CD4-positive, alpha-beta T cell treated with Interferon alpha-2 for 1 hour (primary cell): ENCODE measurements at places on chromosomes 7 and 10.
A peak's percentile ranks its signal among the peaks of the same experiment; 100 is the strongest.

DNA sequence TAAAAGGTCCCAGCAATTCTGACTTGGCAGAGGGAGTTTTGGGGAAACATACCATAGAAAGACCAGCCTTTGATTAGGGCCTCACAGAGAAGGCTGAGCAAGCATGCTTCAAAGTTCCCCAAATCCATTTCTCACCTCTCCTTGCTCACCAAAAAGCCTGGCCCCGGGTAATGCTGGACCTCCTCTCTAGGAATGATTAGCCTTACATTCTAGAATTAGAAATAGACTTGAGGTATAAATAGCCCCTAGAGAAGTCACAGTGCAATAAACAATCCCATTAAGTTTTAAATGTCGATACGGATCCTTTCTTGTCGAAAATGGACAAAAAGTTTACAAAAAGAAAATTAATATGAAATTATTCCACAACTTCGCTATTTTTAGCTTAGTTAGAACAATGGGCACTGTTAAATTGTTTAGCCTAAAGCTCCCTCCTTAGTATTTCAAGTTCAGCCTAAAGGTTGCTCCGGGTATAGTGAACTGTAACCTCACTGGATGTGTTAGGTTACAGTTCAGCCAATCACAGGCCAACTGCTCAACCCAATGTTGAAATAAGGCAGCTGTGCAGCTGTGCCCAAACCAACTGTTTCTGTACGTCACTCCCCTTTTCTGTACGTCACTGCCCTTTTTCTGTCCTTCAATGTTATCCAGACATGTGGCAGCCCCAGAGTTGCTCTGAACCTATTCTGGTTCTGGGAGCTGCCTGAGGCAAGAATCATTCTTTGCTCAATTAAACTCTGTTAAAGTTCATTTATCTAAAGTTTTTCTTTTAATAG lies 7.9 kb upstream of the GSDME start:
- DNase-seq, result no peak

GRCh38 chr10:17599089-17599488 lies 18.1 kb downstream of the HACD1 start:
- peak; percentile 15 for DNase-seq

GRCh38 chr10:56622335-56622973 lies 261.4 kb upstream of the ZWINT start:
- no peak for DNase-seq

- no peak for DNase-seq
Observed at GRCh38 chr10:1400101-1401070, 336.9 kb downstream of the ADARB2 start.

- DNase-seq, result no peak
Observed at GRCh38 chr7:39504963-39505362, 61.2 kb upstream of the YAE1 start.

DNA sequence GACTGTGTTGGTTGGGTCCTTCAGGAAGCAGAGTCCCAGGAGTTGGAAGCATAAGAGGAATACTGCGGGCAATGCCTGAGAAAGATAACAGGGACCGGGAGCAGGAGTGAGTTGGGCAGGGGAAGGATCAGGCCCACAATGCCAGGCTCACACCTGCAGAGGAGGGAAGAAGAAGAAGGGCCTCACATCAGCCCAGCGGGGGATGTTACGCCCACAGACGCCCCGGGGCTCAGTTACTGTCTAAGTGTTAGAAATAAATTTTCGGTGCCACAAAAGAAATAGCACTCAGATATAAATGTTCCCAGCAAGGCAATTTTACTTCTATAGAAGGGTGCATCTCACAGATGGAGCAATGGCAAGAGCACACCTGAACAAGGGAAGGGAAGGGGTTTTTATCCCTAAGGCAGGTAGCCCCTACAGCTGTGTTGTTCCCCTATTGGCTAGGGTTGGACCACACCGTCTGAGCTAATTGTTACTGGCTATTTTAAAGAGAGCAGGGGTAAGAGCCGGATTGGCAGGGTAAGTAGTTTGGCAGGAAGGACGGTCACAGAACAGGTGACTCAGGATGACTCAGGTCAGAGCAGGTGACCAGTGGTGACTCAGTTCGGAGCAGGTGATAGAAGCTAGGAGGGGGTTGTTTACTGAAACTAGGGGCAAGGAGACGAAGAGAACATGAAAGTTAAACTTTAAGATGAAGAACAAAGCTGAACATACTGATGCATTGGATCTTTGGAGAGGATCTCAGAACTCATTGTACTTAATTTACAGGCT lies at the start of gene NOS3:
TSS of gene NOS3 (plus strand) at position 602 of the 771 bp plus-strand sequence. CDS start 2,787 bp downstream, outside the sequence.
- DNase-seq, result no peak

- no peak for DNase-seq
Observed at GRCh38 chr10:85851934-85852333, 514.7 kb downstream of the GRID1 start.

GRCh38 chr7:2640482-2640830 lies 8.7 kb downstream of the TTYH3 start:
- DNase-seq, result no peak

- DNase-seq, result no peak
Observed at GRCh38 chr10:14403881-14404623, 73.3 kb upstream of the FRMD4A start.

- no peak for DNase-seq
Observed at GRCh38 chr7:140005341-140005740, 57.4 kb downstream of the PARP12 start.

DNA sequence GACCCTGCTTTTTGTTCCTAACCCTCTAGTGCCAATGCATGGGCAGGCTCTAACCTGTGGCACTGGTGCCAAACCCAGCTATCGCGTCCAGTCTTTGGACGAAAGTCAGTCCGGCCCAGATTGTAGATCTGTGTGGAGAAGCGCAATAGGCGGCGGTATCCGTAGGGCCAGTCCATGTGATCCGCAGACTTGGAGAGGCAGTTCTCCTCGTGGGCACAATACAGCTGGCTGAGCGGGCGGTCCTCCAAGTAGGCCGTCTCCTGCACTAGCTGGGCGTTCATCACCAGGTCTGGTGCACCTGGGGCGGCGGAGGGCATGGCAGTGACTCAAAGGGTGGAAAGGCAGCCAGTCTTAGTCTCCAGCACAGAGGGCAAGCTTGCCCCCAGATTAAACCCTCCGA lies 14.5 kb downstream of the LOXL4 start:
- DNase-seq, result no peak

DNA sequence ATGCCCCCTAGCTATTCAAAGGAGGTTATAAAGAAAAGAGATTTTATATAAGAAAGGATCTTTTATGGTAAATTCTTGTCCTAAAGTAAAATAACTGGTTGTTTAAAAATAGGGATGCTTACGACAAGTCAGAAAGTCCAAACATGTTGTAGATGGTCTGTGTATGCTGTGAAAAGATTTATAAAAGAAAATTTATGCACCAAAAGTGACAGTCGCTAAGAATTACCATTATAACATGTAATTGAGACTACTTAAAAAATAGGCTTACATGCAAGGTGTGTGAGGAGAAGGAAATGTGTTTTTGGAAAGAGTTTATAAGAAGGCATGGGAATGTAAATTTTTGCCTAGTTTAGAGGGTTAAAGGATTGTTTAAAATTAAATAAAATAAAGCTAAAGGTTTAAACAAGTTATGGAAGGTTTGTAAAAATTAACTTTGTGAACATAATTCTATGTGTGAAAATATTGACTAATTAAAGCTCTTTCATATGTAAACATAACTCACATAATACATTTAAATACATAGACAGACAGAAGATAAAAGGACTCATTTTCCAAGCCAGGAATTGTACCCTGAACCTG lies 118.5 kb downstream of the LYZL1 start:
- DNase-seq, result no peak

DNA sequence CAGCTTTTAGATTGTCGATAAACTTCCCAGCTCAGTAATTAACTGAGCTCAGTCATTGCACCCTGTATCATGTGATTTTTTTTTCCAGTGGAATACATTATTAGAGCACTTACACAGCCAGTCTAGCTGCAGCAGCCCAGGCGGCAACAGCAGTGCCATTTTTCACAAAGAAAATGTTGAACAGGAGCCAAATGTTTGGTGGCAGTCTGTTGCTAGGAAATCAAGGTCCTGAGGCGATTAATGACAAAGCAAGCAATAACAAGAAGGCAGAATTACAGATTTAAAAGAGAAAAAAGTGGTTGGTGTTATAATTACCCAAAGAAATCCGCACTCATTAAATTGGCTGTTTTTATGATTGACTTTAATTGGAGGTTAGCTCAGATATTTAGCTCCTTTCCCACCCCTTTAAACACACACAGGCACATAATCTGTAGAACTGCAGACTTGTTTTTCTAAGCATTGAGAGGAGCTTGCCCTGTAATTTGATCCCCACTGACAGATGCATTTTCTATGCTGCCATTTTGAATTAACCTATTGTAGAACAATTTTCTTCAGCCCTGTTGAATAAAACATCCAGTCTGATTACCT lies 267.4 kb downstream of the ADK start:
- DNase-seq, result no peak

DNA sequence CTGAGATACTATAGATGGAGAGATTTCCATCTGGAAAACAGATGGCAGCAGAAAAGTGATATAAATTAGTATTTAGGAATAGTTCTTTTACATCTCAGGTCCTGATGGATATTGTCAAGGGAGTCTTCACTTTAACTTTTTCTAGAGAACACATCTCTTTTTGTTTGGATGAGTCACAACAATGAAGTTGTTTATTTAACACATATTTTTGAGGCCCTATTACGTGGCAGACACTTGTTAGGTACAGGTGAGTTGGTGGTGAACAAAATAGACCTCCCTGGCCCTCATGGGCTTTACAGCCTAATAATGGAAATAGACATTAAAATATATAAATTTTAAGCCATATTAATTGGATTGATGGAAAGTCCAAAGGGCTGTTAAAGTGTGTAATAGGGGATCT lies 168.3 kb downstream of the VTI1A start:
- DNase-seq, result no peak

GRCh38 chr7:130752424-130752823 lies 18.4 kb upstream of the KLF14 start:
- no peak for DNase-seq

DNA sequence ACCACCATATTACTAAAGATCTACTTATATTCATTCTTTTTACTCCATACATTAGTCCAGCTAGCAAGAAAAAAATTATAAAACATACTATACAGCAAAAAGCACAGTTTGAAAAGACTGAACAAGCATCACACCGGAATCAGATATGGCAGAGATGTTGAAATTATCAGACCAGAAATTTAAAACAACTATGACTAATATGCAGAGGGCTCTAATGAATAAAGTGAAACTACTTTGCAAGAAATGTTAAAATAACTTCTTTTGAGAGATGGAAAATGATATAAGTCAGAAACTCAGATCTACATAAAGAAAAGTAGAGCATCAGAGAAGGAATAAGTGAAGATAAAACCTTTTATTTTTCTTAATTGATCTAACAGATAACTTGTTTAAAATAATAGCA lies 50.9 kb downstream of the SGCE start:
- DNase-seq, result no peak

- DNase-seq, result no peak
Observed at GRCh38 chr10:97873569-97873968, 23.9 kb downstream of the GOLGA7B start.

GRCh38 chr10:100468978-100469377 lies 6.2 kb downstream of the WNT8B start:
- no peak for DNase-seq

DNA sequence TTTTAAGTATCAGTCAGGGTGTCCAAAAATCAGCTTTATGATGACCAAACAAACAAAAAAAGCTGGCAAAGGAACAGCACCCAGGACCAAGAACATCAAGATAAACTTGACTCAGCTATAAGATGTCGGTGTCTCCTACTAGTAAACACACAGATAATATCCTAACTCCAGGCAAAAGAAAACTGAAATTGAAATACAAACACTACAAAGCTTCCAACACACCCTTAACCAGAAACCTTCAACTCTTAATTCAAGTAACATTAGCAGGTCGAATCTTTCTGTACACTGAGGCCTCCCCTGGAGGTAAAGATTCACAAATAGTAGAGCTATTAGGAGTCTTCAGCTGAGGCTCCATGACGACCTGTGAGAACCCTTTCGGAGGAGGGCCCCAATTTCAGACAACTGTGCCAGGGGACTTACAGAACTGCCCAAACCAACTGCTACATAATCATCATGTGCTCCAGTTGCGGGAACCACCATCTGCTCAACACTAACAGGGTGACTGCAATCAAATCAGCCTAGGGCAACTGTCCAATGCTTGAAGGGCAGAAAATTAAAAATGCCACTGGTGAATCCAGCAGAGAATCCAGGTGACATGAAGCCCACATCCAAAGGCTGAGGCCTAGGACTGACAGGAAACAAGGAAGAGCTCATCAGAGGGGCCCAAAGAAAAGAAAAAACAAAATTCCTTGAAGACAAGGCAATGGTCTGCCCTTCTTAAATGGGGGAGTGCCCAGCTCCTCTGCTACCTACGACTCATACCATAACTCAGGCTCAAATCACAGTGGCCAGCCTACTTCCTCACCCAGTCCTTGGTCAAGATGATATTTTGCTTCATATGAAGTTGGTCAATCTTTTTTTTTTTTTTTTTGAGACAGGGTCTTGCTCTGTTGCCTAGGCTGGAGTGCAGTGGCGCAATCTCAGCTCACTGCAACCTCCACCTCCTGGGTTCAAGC lies 20.0 kb downstream of the XPNPEP1 start:
- DNase-seq, result no peak

GRCh38 chr7:35263396-35263795 lies 9.5 kb upstream of the TBX20 start:
- no peak for DNase-seq

DNA sequence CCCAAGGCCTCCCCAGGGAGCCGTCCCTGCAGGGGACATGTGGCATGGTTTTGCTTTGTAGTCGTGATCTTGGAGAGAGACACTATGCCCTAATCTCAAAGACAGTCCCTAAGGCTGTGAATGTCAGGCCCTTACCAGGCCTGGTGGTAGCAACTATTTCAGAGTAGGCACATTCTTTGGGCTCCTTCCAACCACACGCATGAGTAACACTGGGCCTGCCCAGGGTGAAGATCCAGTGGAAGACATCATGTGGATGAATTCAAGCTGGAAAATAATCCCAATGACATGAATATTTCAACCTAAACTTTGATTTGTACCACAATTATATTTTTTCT lies 39.5 kb upstream of the INSIG1 start:
- no peak for DNase-seq

DNA sequence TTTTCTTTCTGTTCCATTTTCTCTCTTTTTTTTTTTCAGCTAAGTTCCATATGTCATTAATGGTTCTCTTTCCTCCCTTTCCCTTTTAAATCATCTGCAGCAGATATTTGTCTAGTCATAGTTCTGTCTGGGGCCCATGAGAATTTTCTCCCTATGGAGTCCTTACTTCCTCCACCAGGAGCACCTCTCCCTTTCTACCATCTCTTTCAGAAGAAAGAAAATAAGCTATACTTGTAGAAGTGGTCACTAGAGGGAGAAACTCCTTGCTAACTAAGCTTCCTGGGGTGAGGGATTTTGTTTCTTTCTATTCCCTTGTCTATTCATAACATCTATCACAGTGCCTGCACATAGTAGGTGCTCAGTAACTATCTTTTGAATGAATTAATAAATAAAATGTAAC lies 230.2 kb upstream of the HPS1 start:
- DNase-seq, result no peak

GRCh38 chr7:17384400-17384799 lies 85.9 kb downstream of the AHR start:
- DNase-seq, result no peak

GRCh38 chr10:113893570-113893969 lies 39.1 kb downstream of the NHLRC2 start:
- no peak for DNase-seq
